ENCODE measurements at places on chromosomes 11 and 22.

- DNase-seq: no peak
Observed at GRCh38 chr11:78946945-78947902, 372.6 kb upstream of the NARS2 start.

- no peak for DNase-seq
Observed at GRCh38 chr22:31138126-31138525, 2.2 kb downstream of the PLA2G3 start.

DNA sequence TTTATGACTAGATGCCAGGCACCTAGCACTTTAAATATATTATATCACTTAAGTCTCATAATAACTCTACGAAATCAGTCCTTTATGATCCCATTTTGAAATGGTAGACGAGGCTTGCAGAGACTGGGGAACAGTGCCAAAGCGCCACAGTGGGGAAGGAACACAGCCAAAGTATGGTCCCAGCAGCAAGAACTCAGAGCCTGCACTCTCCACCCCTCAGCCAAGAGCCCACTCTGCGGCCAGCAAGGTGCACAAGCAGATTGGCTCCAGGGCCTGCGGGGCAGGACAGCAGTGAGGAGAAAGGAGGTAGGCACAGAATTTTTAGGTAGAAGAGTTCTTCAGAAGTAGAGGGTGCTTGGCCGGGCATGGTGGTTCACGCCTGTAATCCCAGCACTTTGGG, 61.4 kb downstream of the NRXN2 start:
- DNase-seq: no peak

- no peak for DNase-seq
Observed at GRCh38 chr11:47061429-47062178, 115.1 kb downstream of the ARFGAP2 start.

GRCh38 chr11:67158221-67158620, 39.2 kb downstream of the KDM2A start:
- no peak for DNase-seq

GRCh38 chr22:43567691-43568324, 156.0 kb downstream of the MPPED1 start:
- DNase-seq: no peak

DNA sequence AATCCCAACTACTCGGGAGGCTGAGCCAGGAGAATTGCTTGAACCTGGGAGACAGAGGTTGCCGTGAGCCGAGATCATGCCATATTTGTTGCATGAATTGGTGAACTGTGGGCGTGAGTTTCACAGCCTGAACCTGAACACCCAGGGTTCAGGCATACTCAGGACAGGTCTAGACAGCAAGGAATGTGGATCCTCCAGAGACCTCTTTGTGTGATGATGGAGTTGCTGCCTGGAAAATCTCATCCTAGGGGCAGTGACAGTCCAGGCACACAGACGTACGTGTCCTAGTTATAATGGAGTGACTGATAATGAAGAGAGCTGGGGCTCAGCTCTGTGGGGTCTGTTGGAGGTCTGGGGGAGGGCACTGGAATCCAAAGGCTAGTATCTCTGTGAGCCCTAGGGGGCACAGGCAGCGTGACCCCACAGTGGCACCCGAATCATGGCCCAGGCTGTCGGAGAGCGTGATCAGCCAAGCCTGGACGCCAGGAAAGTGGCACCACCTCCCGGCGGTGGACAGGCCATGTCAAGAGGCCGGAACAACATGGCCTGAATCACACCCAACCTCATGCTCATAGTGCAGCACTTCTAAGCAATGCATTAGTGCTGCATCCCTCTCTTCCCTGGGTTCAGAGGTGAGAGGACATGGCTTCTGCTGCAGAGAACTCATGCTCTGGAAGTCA, 31.7 kb downstream of the RIBC2 start:
- DNase-seq: no peak

- no peak for DNase-seq
Observed at GRCh38 chr11:42075180-42075579, 615.7 kb upstream of the LRRC4C start.

- no peak for DNase-seq
Observed at GRCh38 chr11:61048368-61049062, 53.8 kb upstream of the CD5 start.

DNA sequence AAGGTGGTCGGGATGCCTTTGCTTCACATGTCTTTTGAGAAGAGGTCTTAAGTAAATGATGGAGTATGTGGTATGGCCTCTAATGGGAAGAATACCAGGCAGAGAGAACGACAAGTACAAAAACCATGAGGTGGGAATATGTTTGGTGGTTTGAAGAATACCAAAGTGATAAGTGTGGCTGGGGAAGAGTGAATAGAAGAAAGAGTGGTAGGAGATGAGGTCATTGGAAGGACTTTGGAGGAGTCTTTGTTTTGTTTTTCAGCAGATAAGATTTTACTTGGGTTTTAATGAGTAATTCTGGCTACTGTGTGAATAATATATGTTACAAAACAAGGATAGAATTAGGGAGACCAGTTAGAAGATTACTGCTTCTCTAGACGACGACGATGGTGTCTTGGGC, 515.4 kb downstream of the RAB38 start:
- DNase-seq: no peak

DNA sequence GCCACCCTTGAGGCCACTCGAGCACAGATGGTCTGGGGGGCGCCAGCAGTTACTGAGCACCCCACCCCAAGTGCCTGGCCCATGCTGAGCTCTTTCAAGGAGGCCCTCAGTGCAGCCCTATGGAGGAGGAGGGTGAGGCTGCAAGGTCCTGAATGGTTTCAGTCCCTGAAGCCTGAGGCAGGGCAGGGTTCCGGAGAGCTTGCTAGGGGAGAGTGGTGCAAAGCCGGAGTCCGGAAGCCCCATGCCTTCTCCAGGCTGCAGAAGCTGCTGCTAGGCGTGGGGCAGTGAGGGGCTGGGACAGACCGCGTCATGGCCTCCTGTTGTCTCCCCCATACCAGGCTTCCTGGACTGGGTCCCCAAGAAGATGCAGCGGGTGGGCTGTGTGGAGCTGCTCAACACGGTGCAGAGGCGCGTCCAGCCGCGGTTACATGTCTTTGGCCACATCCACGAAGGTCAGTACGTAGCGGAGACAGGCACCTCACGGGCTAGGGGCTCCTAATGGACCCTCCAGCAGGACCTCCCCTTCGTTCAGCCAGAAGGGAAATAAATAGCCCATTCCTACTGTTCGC, 90.6 kb downstream of the MPPED1 start:
- no peak for DNase-seq

DNA sequence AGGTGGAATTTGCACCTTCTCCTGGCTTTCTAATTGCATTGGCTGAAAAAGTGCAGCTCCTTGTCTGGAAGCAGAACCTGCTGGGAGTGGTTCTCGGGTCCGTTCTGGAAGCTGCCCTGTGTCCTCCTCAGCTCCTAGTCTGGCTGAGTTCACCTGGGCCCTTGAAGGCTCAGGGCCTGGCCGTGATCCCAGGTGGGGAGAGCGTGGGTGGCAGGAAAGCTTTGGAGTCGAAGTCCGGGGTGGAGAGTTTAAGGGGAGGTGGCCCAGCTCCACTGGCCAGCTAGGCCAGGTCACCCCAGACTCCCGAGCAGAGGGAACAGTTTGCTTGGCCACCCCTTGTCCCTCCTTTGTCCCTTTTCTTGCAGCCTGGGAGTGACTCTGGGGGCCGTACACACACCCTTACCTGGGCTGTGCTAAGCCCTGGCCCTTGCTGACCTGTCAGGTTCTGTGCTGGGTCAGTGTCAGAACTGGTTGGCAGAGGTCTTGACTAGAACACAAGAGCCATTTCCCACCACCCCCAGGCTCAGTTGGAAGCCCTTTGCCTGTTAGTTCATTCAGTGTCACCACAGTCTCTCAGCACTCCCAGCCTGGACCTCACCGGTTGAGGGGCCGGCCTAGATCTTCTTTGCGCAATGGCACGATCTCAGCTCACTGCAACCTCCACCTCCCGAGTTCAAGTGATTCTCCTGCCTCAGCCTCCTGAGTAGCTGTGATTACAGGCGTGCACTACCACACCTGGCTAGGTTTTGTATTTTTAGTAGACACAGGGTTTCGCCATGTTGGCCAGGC, 37.3 kb downstream of the LRP5 start:
- DNase-seq: no peak

DNA sequence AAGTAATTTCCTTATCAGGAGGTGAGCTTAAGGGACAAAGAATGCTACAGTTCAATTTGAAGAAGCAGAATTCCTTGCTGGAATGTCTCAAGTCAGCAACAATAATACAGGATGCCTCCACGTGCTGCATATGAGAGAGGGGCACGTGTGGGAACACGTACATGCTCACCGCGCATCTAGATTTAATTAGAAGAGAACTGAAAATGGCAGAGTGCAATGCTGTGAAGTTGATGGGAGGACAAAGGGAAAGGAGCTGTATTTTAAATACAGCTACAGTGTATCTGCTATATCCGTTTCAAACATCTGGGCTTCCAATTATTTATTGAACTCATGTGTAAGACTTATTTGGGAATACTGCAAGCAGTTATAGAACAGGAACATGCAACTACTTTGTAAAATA, 328.7 kb downstream of the SOX6 start:
- DNase-seq: no peak

DNA sequence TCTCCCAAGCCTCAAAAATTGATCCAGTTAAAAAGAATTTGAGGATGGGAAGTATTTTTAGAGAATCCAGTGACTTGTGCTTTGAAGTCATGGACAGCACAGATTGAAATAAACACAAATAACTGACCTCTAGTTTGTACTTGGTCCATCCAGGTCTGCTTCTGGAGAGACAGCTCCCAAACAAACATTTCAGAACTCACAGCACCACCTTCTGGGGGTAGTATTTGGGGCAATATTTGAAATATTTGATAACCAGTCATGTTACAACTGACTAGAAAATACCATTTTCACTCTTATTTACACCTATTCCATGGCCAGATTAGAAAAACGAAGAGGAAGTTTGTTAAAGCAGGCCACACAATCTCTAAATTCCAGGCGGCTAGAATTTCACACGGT, 56.2 kb downstream of the CTSC start:
- DNase-seq: no peak

- no peak for DNase-seq
Observed at GRCh38 chr11:21323617-21324016, 654.2 kb downstream of the NELL1 start.

GRCh38 chr11:95490625-95491024, 259.6 kb upstream of the SESN3 start:
- no peak for DNase-seq

- no peak for DNase-seq
Observed at GRCh38 chr11:3950996-3951660, 95.7 kb downstream of the STIM1 start.

- DNase-seq: no peak
Observed at GRCh38 chr11:113664981-113665710, 41.0 kb downstream of the TMPRSS5 start.

DNA sequence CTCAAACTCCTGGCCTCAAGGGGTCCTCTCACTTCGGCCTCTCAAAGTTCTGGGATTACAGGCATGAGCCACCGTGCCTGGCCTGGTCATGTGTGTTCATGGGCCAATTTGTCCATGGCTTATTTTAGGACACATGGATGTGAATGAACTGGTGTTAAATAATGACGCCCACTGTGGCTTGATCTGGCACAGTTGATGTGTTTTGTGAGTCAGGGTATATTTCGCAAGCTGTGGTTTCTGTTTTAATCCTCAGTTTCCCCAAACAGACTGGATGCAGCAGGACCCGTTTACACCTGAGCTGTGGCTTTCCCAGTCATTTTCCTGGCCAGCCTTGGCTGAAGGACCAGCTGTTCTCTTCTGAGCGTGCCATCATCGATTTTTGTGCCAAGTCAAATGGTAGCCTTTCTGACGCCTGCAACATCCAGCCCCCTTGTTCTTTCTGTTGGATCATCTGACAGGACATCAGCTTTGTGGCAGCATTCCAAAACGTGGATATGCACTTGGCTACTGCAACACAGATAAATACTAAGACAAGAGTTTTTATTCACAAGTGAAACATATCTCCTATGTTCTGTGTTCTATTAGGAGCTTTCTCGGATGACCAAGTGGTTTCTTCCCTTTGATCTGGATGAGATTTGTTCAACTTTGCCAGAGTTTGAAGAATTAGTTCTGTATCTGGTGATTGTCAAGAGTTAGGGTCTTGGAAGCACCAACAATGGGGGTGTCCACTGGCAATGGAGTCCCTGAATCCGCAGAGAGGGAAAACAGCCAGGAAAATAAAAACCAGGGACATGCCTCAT, 40.0 kb upstream of the SEPTIN5 start:
- DNase-seq: no peak

- no peak for DNase-seq
Observed at GRCh38 chr11:1671658-1672057, 25.3 kb upstream of the KRTAP5-6 start.

- DNase-seq: no peak
Observed at GRCh38 chr11:69708736-69709401, 5.0 kb upstream of the FGF19 start.

- DNase-seq: no peak
Observed at GRCh38 chr11:134670247-134670782, 258.3 kb upstream of the B3GAT1 start.

DNA sequence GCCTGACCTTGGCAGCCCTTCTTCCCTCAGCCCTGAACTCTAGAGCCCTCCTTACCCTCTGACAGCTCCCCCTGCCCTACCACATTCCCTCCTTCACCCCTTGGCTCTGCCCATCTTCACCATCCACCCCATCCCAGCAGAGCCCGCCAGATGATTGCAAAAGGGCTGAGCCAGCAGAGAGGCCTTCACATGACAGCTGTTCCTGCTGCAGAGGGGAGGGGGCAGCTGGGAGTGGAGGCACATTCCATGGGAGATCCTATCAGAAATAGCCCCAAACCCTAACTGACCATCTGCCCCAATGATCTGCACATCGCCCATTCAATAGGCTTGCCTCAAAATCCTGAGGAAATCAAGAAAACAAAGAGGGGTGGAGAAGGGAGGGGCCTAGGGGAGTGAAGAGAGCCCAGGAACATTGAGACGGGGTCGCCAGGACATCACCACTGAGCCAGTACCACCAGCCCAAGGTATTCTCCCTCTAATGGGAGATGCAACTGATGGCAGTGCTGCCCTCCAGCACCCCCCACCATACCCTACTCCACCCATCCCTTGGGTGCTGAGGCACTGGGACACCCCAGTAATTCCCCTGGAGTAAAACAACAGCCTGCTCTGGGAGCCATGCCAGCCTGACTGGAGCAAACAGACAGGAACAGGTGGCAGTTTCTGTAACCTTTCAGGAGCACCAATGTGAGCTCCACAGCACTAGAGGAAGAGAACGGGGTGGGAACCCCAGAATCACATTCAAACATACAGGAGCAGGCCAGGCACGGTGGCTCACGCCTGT, 8.0 kb upstream of the AHNAK start:
- DNase-seq: no peak

DNA sequence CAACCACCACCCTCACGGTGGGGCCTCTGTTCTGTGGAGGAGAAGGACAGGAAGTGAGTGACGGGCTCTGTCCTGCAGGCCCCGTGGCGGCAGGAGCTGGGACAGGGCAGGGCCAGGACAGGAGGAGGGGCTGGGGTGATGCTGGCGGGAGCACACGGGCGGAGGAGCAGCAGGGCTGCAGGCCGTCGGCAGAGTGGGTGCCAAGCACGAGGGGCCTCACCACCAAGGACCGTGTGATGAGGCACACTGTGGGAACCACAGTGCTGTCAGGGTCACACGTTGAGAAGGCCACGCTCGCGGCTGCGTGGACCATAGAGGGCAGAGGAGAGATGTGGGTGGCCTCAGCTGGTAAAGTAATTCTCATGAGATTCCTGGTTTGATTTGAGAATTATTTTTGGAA, 8.5 kb downstream of the SCO2 start:
- DNase-seq: no peak

- DNase-seq: no peak
Observed at GRCh38 chr22:26417406-26417805, 11.7 kb upstream of the ASPHD2 start.

GRCh38 chr22:40920526-40920925, 30.7 kb upstream of the RBX1 start:
- DNase-seq: no peak

GRCh38 chr22:45212992-45213751, 27.5 kb downstream of the KIAA0930 start:
- DNase-seq: no peak
